ENCODE measurements at places on chromosomes 6 and 20.
A peak's percentile ranks its signal among the peaks of the same experiment; 100 is the strongest.

GRCh38 chr20:38838326-38838725, 32.8 kb downstream of the PPP1R16B start:
- DNase-seq, result no peak

- no peak for DNase-seq
These were observed 11.5 kb upstream of the RPS6KA2 start for GRCh38 chr6:166638573-166638964.

DNA sequence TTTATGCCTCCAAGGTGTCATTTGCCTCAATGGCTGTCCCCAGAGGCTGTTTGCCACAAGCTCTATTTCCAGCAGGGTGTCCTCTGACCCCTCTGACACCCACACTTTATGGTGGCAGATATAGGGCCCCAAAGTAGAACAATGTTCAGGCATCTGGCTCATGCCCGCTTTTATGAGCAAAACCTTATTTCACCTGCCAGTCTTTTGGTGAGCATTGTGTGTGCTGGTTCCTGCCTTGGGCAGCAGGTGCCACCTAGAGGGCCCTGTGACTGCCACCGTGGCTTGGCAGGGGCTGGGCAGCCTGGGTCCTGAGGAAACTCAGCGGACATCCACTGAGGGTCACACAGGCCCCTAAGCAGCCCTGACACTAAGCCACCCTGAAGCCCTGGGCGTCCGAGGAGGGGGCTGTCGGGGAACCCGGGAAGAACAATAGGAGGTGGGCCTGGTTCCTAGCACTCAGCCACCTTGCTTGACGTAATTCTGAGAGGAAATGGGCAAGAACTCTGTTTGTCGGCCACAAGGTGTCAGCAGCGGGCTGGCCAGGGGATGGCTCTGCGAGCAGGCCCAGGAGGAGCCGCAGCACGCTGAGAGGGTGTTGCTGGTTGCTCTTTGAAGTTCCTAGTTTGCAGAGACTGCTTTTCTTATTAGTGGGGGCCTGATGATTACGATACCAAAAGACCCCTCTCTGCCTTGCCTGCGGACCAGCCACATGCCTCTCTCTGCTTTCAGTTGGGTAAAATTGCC, 148.9 kb downstream of the SCML4 start:
- peak; percentile 76 for DNase-seq

DNA sequence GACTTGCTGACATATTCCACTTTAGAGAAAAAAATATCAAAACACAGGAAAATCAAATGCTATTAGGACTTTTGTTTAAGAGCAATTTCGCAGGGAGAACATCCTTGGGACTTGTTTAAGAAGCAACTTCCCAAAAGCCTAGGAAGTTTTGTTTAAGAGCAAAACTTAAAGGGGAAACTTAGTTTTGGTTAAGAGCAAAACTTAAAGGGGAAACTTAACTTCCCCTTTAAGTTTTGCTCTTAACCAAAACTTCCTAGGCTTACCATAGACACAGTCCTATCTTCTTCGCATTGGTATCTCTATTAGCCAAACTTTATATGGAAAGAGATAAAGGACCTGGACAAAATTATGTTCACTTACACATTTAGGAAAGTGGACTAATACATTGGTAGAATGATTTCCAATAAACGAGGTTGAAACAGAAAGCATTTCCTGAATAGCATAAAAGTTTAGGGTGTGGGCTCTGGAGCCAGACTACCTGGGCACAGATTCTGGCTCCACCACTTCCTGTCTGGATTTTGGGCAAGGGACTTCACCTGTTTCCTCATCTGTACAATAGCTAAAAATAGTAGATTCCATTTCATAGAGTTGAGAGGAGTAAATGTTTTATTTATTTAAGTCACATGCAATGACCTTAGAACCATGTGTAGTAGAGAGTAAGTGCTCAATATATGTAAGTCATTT, 15.7 kb downstream of the PAQR8 start:
- no peak for DNase-seq

DNA sequence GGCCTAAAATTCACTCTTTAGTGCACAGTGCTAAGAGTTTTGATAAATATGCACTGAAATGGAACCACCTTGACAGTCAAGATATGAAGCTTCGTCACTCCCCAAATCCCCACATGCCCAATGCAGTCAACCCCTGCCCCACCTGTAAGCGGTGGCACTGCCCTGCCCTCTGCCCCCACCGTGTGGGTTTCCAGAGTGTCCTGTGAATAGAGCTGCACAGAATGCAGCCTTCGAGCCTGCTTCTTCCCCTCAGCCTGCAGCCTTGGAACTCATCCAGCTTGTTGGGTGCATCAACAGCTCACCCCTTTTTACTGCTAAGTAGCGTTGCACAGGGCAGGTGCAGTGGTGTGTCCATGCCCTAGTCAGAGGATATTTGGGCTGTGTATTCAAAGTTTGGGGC, 216.3 kb downstream of the SYNDIG1 start:
- no peak for DNase-seq

DNA sequence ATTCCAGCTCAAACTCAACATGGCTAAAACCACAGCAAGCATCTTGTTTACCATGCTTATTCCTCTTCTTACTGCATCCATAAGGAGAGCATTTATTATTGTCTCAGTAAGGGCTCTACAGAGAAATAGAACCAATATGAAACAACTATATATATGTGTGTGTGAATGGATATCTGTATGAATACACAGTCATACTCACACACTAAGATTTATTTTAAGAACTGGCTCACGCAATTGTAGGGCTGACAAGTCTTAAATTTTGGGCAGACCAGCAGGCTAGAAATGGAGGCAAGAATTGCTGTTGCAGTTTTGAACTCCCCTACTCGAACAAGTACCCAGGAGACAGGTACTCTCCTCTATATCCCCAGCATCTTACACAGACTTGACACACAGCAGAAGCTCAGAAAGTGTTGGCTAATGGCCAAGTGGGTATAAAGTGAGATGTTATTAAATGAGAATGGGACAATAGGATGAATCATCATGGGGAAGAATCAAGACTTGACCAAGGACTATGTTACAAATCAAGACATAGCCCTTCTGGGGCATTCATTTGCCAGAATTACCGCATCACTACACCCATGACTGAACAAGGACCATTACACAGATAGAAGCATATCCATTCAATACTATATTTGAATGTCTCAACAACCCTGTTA, 13.0 kb downstream of the ZHX3 start:
- DNase-seq, result no peak

DNA sequence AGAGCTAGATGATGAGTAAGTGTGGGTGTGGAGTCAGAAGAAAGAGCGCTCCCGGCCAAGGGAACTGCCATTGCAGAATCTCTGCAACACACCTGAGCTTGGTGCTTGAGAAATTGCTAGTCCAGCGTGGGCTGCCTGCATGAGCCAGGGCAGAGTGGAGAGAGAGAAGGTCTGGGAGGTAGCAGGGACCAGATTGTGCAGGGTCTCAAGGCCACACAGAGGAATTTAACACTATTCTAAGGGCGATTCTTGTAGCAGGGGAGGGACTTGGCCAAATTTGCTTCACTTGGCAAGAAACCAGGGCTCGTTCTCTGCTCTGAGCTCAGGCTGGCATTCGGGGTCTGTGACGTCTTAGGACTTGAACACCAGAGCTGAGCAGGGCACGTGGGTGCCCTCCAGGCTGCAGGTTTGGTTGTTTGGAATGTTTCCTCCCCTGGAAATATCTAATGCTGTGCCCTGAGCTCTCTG, 53.5 kb downstream of the BCAS4 start:
- peak; percentile 24 for DNase-seq

GRCh38 chr20:63562461-63563224, 8.7 kb downstream of the FNDC11 start:
- DNase-seq, result no peak

DNA sequence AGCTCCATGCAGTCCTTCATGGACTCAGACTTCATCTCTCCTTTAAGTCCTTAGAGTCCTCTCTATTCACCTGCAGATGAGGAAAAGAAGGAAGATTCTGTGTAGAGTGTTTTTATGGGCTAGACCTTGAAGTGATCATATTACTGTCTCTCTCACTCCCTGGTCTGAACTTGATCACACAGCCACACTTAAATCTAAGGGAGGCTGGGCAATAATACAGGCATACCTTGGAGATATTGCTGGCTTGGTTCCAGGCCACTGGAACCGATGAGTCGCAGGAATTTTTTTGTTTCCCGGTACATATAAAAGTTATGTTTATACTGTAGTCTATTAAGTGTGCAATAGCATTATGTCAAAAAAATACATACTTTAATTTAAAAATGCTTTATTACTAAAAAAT, 59.2 kb upstream of the FOXO3 start:
- no peak for DNase-seq

- DNase-seq, result no peak
These were observed 22.1 kb downstream of the SLC35A1 start for GRCh38 chr6:87494761-87495422.

DNA sequence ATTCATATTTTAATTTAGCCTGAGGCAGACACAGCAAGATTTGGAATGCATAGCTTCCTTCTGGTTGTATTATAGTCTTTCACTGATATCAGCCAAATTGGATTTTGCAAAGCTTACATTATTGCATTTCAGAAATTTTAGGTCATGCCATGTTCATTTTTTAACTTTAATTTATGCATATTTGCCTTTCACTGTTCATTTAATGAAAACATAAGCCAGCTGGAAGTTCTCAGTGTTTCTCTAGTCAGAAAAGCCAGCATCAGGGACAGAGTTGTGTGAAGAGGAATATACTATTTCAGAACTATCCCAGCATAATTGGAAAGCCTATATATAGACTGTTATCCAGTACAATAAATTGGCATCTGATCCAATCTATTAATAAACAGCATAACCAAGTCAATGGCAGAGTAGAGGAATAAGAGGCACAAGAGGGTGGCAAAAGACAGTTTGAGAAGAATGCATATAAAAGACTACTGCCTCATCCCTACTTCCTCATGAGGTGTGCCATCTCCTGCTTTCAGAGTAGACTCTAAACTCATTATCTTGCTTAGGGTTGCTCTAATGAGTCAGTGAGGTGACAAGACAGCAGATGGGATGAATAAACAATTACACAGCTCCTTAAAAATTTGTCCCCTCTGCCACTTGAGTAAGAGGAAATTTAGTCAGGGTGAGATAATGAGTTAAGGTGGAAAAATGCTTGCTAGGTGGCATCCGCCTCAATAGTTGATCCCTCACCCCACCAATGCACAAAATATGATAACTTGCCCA, 159.8 kb upstream of the HCRTR2 start:
- DNase-seq, result no peak

GRCh38 chr6:160041608-160042007, 72.7 kb downstream of the IGF2R start:
- no peak for DNase-seq

GRCh38 chr6:135830452-135830881, 21.0 kb upstream of the PDE7B start:
- DNase-seq, result no peak

DNA sequence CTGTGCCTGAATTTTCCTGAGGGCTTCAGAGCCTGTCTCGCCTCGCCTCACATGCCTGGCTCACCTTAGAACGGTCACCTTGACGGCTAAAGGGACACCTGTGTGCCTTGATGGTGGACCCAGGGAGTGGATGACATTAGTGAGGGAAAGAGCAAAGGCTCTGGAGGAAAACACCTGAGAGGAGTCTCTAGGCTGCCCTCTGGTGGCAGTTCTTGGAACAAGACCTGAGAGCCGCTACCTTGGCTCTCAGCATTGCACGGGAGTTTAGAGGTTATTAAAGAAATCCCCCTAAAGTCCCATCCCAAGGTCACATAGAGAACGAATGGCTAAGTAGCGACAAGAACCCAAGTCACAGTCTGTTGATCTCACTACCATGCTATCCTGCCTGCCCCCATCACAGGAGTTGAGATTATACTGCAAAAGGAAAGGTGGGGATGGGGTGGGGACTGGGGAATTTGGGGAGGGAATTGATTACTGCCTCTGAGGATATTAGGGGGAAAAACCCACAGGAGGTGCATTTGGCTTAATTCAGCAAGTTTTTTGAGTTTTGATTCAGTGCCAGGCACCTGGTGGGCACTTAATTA, 7.9 kb upstream of the CDSN start:
- no peak for DNase-seq

DNA sequence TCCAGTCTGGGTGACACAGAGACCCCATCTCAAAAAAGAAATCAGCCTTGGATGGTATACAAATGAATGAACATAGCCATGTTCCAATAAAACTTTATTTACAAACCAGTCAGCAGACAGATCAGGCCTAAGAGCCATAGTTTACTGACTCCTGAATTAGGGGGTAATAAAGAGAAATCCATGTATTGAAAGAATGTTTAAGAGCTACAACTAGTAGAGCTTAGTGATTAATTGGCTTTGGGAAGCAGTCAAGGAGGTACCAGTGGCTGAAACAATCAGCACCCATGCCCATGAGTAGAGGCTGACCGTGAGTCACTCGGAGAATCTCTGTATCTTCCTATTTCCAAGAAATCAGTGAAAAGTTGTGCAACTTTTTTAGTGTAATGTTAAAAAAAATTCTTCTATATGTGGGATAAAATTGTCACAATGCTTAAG, 223.6 kb upstream of the RREB1 start:
- no peak for DNase-seq

DNA sequence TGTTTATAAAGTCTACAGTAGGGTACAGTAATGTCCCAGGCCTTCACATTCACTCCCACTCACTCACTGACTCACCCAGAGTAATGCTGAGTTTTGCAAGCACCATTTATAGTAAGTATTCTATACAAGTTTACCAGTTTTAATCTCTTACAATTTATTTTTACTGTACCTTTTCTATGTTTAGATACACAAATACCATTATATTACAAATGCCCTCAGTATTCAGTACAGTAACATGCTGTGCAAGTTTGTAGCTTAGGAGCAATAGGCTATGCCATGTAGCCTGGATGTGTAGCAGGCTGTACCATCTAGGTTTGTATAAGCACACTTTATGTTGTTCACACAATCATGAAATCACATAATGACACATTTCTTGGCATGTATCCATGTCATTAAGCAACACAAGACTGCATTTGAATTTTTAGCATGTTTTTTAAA, 673.6 kb downstream of the CD109 start:
- DNase-seq, result no peak

GRCh38 chr6:142218446-142218845, 71.4 kb downstream of the VTA1 start:
- DNase-seq, result no peak

DNA sequence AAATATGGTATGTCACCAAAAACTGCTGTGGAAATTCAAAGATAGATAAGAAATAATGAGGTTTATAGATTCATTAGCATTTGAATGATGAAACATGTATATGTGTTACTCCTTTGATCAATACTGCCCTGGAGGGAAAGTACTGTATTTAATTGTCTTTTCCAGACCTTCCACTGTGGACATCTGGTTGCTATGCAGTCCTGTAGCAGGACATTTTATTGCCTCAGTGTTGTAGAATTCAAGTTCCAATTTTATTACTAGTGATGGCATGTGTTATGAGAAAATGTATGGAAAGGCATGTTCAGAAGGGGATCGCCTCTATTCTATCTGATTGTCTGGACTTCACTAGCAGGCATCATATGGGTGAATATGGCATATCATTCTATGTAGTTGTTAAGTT, 391.0 kb downstream of the TFAP2B start:
- DNase-seq, result no peak

- no peak for DNase-seq
These were observed 13.1 kb downstream of the QRSL1 start for GRCh38 chr6:106642476-106642875.

- no peak for DNase-seq
These were observed 107.8 kb downstream of the RNGTT start for GRCh38 chr6:88855541-88856147.

- DNase-seq, result no peak
These were observed 102.5 kb upstream of the ARG1 start for GRCh38 chr6:131470534-131470933.

- DNase-seq, result no peak
These were observed 918 bp downstream of the YIPF3 start for GRCh38 chr6:43515808-43516207.
